ENCODE measurements at places on chromosomes 12 and 14. TPM values are rescaled to one million over a fixed set of nuclear protein-coding genes. Genes with fewer than 3 reads are reported as not detected.
A peak's percentile ranks its signal among the peaks of the same experiment; 100 is the strongest.

GRCh38 chr14:98580131-98580678, 691.8 kb downstream of the BCL11B start:
- no peak for DNase-seq

DNA sequence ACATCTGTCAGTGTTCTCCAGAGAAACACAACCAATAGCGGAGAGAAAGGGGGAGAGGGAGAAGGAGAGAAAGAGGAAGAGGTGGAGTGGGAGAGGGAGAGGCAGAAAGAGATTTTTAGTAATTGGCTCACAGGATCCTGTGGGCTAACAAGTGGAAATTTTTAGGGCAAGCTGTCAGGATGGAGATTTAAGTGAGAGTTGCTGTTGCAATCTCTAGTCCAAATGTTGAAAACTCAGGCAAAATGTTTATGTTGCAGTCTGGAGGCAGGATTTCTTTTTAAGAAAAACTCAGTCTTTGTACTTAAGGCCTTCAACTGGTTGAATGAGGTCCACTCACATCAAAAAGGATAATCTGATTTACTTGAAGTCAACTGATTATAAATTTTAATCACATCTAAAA, 12.5 kb upstream of the GLIPR1L2 start:
- peak; percentile 68 for DNase-seq

DNA sequence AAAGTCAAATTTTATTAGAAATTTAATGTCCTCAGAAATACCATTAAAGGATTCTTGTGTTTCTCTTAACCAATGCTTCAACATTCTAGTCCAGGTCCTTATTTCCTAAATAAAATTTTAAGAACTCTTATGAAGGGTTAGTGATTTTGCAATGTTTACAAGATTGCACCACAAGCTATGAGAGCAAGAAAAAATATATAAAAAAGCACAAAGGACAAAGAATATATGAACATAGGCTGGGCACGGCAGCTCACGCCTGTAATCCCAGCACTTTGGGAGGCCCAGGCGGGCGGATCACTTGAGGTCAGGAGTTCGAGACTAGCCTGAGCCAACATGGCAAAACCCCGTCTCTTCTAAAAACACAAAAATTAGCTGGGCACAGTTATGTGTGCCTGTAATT, 7.7 kb downstream of the RACGAP1 start:
- DNase-seq: peak; percentile 61

DNA sequence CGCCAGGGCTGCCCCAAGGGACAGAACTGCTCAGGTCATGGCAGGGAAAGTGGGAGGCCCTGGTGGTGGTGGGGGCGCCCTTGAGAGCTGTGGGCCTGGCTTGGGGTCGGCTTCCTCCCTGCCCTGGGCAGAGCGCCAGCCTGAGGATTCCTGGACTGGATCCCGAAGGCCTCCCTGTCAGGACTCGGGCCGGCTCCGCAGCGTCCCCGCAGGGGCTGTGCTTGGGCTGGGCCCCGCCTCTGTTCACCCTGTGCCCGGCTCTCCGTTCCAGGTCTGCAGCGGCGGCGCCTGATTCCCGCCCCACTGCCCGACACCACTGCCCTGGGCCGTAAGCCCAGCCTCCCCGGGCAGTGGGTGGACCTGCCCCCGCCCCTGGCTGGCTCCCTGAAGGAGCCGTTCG, 39.9 kb downstream of the KIF26A start:
- no peak for DNase-seq

DNA sequence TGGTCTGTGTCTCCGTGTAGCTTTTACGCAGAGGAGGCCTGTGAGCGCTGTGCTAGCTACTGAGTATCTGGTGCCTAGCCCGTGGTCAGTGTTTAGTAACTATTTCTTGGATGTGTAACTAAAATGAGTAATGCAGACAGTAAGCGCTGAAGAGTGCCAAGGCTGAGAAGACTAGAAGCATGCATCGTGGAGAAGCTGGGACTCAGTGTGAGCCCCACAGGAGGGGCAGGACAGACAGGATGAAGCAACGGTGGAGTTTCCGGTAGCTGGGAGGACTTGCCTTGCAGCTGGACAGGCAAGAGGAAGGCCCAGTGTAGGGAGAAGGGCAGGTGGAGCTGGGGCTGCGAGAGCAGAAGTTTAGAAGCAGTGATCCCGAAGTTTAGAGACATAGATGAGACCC, 233.4 kb upstream of the FKBP4 start:
- DNase-seq: peak; percentile 36

GRCh38 chr14:36626151-36626550, 35.5 kb upstream of the PAX9 start:
- DNase-seq: no peak

DNA sequence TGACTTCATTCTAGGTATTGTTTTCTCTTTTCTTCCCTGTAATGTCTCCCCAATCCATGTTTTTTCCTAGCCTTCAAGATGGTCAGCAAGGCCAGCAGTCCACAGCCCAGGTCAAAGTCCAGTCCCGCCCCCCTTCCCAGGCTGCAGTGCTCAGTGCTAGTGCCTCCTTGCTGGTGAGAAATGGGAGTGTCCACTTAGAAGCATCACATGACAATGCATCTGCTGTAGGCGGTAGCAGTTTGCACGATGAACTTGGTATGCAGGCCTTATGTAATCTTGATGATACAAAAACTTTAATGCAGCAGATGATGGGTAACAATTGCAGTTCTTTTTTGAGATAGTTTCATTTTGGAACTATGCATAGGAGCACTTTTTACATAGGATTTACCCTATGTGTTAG, 88.4 kb downstream of the PCNX1 start:
- peak; percentile 6 for DNase-seq

SNX6 gene
- 116 TPM for total RNA-seq

RNASE1 gene
- not detected for total RNA-seq

SLC5A8 gene
- not detected for total RNA-seq

All from IMR-90 (cell line).